ENCODE measurements at places on chromosomes 5 and 9.

DNA sequence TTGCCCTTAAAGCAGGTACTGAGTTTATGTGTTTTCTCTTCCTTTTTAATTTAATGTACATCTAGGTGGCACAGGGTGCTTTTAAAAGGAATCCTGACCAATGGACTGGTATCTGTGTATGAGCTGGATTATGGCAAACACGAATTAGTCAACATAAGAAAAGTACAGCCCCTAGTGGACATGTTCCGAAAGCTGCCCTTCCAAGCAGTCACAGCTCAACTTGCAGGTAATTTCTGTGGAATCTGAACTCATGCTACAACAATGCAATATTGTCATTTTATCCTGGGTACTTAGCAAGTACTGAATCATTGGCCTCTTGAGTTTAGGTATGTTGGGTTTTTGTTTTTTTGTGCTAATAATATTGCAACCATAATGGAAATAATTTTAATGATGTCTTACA is 14.4 kb upstream of the TMOD1 start:
- no peak for DNase-seq

DNA sequence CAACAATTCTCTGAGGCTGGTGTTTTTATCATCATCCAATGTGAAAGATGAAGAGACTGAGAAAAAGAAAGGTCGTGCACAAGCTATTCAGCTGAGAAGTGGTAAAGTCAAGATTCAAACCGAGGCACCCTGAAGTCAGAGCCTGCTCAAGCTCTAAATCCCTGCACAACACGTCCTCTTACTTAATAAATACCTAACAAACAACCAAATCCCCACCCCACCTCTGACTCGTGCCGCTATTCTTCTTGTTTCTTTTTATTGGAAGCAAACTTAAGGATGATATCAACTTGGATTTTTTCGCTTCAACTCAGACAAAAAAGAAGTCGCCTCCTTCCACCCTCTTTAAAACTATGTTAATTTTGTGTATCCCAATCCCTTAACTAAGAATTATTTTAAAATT is 140.2 kb downstream of the CEP120 start:
- DNase-seq: no peak

DNA sequence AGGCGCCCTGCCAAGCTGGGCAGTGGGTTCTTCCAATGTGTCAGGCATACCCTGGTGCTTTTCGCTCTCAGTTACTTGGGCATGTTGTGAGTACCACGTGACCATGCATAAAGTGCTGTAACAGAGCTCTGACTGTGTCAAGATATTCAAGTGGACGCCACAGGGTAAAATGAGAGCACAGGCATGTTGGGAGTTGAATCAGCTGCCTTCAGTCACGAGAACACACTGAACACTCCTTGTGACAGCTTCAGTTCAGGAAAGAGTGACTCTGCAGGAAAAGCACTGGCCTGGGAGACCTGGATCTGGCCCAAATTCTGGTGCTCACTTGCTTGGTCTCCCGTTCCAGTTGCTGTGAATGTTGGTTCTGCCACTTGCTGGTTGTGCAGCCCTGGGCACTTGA is 5.1 kb downstream of the MLANA start:
- no peak for DNase-seq

- DNase-seq: no peak
Observed at GRCh38 chr5:135505973-135506372, 29.8 kb downstream of the NEUROG1 start.

DNA sequence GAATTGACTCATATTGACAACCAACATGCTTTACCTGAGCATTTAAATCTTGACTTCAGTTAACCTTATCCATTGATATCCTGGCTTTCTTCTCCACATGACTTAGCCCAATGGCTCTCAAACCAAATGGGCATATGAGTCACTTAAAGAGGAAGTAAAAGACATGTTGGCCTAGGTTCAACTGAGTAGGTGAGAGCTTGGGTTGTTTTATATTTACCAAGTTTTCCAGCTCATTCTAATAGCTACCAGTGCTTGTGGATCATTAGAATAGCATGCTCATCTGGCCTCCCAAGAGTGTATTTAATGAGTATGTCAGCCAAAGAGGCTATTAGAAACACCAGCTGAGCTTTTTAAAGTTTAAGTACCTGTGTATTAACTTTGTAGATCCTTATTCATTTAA is 1049.0 kb downstream of the PTPRD start:
- DNase-seq: no peak

DNA sequence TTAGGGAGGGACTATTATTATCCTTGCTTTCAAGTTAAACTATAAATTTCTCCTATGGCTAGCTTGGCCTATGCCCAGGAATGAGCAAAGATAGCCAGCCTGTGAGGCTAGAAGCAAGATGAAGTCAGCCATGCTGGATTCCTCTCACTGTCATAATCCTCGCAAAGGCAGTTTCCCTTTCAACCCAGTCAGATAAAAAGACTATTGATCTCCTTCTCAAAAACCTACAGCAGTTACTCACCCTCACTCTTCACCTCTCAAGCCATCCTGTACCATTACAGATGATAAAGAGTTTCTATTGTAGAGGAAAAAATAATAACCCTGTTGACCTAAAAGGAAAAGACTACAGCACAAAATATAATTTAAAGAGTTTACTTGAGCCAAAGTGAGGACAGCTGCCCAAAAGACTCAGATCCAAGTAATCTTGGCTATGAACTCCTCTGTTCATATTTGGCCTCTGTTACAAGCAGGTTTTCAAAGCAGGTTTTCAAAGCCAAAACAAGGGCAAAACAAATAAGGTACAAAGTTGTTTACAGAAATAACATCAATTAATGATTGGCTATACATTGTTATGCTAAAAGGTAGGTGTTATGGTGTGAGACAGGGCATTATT is 41.7 kb downstream of the KCNV2 start:
- DNase-seq: no peak

GRCh38 chr5:166363087-166363760 is 1928.2 kb upstream of the WWC1 start:
- DNase-seq: no peak

DNA sequence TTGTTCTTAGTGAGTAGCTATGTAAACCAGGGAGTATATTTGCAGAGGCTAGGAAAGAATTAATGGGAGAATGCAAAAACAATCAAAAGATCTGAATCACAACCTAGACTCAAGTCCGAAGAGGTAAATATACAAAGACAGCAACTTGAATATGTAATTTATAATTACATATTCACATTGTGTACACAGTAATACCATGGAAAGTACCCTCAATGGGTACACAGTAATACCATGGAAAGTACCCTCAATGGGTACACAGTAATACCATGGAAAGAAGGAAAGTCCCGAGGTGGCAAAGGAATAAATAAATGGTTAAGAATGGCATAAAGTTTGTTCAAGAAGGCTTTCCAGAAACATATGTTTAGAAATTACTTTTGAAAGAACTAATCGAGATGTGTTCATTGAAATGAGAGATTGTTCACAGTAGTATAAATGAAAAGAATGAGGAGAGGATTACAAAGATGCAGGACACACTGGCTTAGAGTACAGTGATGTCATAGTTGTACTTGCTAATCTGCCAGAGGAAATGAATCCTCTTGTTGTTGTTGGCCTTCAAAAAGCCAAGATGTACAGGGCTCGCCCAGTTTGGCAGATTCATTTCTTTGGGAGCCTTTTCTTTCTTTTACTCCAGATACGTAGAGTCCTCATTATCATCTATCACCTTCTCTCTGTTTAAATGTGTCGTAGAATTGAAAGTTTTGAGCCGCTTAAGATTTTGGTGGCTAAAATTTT is 116.0 kb downstream of the UNC13B start:
- no peak for DNase-seq

- no peak for DNase-seq
Observed at GRCh38 chr9:23220957-23221356, 605.1 kb downstream of the ELAVL2 start.

DNA sequence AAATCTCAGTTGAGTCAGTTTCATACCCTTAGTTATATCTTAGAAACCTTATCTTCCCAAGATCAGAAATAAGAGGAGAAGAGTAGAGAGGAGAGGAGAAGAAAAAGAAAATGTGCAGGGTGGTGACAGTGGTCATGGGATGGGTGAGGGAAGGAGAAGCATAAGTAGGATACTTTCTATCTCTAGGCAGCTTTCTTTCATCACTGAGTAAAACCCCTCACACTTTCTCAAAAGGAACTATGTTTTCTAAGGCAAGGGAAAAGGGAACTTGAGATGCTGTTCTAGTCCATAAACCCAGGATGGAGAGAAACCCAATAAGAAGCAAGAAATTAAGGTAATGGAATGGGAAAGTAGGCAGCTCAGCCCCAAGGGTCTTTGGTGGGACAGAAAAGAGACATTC is 225.3 kb downstream of the MCTP1 start:
- DNase-seq: no peak

GRCh38 chr9:124743686-124744348 is 27.3 kb downstream of the NR6A1 start:
- DNase-seq: no peak

- no peak for DNase-seq
Observed at GRCh38 chr5:151656311-151656710, 30.4 kb downstream of the SPARC start.

- no peak for DNase-seq
Observed at GRCh38 chr5:60811105-60811504, 33.0 kb downstream of the ELOVL7 start.

DNA sequence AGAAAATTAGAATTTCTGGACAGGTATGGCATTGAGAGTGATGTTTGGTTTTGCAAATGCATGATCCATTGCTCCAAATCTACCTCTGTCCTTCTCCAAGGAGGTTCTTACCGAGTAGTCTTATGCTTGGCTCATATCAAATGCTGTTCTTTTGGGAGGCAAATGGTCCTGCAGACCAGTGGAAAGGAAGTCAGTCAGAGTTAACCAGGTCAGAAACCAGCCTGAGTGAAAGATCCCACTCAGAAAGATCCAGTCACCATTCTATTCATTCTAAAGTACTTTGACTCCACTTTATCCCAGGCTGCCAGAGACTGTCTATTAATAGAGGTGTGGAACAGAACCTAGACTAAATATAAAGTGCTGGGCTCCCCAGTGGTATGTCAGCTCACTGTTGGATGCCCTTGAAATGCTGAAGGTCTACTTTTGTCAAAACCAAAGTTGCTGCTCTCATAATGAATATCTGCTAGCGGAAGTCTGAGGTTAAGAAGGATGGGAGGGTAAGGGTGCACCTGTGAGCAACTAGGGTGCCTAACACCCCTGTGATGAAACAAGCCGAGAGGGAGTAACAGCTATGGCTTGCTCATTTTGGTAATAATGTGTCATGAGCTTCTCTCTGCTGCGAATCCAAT is 302.2 kb downstream of the ZNF608 start:
- no peak for DNase-seq
